ENCODE measurements at places on chromosomes 3 and 15.

DNA sequence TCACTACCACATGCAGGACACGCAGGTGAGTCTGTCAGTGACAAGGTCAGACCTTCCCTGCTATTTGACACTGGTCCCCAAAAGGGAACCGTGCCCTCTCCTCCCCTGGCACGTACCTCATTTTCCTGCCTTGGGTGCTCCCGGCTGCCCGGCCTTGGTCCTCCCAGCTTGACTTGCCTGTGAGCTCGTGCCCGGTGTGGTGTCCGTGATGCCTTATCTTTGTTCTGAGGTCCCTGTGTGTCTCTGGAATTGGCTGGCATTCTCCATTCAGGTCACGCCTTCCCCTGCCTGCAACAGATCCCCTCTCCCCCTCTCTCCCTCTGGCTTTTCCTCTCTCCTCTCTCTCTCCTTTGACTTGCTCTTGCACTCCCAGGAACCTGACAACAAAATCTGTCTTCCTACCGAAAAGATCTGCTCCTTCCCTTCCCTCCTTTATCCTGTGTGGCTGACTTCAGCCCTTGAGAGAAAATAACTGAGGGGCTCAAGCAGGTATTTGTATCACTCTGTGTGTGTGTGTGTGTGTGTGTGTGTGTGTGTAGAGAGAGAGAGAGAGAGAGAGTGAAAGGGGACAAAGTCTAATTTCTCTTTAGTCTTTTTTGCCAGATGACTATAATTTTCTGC lies at the start of gene MASP1:
Gene MASP1 (minus strand): TSS at position 226 of the 621 bp plus-strand sequence. CDS start 105 bp downstream, at position 121.
- no peak for DNase-seq

GRCh38 chr3:78143000-78143399 lies 1103.1 kb downstream of the ROBO2 start:
- DNase-seq, result no peak

DNA sequence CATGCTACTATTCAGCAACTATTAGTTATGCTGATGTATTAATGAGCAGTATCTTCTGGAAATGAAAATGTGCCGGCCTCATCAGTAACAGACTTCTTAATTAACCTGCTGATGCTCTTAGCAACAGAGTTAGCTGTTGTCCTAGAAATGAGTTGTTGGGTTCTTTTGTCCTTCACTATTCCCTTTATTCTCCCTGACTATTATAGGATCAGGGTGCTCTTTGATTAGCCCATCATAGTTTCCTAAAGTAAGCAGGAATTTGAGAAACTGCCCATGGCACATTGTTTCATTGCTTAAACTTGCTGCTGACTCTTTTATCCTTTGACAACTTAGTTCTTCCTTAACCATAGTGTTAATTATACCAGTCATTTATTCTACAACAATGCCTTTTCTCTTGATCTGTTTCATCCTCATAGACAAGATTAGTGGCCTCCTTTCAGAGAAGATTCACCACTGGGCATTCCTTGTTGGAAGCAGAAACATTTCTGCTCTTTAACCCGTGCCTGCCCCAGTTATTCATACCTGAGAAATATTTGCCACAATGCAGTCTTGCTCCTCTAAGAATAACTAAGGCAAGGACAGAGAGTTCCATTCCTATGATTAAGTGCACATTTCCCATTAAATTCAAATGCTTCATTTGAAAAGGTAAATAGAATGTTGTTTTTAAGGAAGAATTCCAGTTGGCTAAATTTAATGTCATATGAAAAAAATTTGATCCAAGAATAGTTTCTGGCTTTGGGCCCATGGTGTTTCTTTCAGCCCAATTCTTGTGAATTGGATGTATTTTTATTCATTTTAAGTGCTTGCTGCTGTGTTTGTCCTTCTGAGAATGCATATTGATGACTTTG lies 573.3 kb upstream of the TBL1XR1 start:
- DNase-seq, result no peak

DNA sequence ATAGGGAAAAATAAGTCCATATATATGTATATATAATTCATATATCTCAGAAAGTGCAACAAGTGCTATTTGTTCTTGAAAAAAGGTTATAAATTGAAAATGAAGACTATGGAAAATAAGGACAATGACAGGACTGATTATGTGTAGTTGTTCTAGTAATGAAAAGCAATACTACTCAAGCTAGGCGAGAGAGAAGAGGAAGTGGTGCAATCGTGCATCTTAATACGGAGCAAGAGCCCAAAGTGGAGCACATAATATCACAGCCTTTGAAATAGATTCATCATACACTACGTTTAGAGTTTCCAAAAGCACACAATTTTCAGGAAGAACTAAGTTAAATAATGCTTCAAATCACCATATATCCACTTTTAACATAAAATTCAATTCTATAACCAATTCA lies 87.9 kb downstream of the ULK4 start:
- no peak for DNase-seq

DNA sequence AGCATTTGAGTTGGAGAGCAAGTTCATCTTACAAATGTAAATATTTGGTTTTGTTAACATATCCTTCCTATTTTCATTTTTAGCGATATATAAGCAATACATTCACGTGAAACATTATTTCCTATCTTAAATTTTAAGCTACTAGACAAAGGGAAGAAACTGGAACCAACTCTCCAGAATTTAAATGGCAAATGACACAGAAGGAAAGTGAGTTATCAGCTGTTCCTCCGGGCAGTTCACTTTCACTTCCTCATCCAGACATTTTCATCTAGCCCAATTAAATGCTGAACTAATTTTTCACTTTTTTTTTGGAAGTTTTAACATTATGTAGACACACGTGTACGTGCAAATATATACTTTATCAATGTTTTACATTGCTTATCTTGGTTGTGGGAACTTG lies 58.7 kb downstream of the MORC1 start:
- DNase-seq, result no peak

DNA sequence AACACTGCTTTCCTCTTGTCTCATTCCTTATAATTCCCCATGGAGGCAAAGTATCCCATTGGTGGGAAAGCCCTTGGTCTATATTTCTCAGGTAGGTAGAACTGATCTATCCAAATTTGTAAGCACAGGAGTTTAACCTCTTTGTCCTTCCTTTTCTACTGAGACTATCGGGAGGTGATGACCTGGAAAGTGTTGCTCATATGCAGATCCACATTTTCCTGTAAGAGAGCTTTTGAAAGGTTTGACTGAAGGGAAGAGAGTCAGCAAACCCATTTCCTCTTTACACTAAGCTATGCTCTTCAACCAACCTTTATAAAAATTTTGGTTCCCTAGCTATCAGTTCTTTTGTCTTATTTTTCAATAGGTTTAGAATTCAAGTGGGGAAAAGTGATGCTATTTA lies 200.7 kb downstream of the TIGIT start:
- no peak for DNase-seq

DNA sequence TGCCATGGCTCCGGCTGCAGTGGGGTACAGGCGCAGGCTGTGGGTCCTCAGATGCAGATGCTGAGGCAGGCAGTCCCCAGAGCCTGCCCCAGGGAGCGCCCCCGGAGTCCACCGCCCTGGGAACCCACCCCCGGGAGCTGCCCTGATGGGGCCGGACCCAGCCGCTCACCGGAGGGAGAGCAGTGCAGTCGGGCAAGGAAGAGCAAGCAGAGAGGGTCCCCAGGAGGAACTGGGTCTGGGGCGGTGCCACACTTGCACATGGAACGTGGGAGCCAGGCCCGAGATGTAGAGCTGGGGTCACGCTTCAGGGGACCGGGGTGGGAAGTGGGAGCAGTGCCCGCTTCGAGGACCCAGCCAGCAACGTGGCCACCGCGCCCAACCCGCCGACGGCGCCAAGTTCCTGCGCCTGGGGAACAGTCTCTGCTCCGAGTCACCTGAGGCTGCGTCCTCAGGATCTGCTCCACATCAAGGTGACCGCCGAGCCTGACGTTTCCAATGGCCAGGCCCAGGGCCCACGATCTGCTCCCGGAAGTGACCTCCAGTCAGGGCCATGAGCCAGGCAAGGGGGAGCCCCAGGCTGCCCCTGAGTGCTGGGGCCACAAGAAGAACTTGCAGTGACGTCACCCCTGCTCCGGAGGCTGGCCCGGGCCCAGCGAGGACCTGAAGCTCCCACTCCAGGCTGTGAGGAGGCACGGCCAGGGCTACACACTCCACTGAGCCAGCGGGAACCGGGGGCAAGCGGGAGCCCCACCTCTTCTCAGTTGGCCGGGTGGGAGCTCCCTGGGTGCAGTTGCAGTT lies 27.0 kb upstream of the TFG start:
- DNase-seq, result no peak

GRCh38 chr3:194995922-194996321 lies 275.0 kb downstream of the XXYLT1 start:
- no peak for DNase-seq

- DNase-seq, result no peak
Measured at GRCh38 chr15:80636675-80637074, 58.4 kb upstream of the ABHD17C start.

GRCh38 chr3:140563206-140563760 lies 114.6 kb upstream of the TRIM42 start:
- DNase-seq, result no peak

- no peak for DNase-seq
Measured at GRCh38 chr15:51576911-51577500, 45.6 kb downstream of the DMXL2 start.

DNA sequence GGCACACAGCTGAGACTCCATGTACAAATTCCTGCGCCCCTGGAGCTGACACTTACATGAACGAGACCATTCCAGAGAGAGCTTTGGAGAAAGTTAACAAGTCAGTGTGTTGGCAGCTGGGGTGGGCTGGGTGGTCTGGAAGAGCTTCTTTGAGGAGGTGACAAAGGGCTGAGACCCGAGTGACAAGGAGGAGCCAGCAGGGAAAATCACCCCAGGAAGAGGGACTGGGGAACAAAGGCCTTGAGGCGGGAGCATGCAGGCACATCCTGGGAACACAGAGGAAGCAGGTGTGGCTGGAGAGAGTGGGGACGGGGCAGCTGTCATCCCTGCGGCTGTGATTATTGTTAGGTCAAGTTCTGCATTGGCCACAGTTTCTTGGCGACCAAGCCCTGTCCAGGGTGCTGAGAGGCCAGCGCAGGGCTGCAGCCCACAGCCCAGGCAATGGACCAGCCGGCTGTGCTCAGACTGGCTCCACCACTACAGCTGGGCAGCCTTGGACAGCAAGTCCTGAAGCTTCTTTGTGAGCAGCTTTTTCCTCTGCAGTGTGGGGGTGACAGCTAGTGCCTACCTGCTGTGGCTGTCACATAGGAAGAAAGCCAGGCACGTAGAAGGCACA lies 34.2 kb upstream of the PRR23E start:
- no peak for DNase-seq

DNA sequence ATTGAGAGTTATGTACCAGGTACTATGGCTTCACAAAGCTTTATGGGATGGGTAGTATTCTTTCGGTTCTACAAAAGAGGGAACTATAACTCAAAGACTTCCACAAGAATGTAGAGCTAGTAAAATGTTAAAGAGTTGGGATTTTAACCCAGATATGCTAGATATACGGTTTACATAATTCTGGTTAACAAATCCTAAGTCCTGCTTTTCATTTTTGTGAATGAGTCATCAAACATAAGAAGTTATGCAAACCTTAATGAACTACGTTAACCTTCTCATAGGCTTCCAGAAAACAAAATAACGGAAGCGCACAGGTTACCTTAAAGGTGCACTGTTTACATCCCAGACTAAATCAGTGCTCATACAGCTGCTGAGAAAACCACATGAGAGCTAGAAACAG lies 1049.3 kb downstream of the MCTP2 start:
- DNase-seq, result no peak

DNA sequence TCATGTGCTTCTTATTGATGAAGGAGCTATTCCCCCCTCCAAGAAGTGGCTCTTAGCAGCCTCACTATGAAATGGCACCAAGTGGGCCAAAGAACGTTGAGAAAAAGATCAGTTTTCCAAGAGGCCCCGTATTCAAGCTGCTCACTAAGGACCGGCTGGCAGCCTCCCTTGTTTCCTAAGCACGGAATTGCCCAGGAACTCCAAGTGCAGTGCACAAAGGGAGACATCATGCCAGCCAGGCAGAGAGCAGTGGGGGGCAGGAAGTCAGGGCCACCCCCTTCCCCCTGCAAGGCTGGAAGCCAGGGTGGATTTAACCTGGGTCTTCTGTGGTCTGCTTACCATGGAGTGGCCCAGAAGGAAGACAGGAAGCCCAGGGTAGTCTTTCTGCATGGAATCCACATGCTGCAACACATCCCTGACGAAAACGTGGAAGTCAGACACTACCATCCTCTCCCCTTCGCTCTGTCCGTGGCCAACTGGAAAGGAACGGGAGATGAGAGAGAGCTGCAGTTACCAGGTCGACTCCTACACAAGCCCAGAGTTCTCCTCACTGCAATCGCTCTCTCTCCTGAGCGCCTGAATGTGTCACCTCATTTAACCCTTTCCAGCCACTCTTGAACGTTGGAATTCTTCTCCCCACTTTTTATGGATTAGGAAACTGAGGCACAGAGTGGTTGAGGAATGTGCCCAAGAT lies 49.5 kb downstream of the ABTB1 start:
- no peak for DNase-seq

DNA sequence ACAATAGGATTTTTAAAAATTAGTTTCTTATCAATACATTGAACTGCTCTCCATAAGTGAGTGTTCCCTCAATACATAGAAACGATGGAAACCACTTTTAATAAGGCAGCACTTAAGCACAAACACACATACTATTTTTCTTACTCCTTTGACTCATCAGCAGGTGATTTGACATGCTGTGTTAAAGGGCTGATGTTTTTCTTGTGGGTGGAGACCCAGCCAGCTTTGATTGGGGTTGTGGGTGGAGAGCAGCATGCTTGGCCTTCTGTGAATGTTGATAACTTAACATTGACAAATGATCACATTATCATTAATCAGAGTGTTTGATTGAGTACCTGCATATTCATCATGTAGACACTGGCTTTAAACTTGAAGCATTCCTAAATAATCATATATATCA lies 223.0 kb upstream of the DPH6 start:
- no peak for DNase-seq

- DNase-seq, result no peak
Measured at GRCh38 chr3:186665625-186666188, at the start of gene HRG. HRG (plus strand) TSS chr3:186666014; CDS start chr3:186666032, 18 bp downstream.

- no peak for DNase-seq
Measured at GRCh38 chr15:92707880-92708551, 52.4 kb upstream of the FAM174B start.

DNA sequence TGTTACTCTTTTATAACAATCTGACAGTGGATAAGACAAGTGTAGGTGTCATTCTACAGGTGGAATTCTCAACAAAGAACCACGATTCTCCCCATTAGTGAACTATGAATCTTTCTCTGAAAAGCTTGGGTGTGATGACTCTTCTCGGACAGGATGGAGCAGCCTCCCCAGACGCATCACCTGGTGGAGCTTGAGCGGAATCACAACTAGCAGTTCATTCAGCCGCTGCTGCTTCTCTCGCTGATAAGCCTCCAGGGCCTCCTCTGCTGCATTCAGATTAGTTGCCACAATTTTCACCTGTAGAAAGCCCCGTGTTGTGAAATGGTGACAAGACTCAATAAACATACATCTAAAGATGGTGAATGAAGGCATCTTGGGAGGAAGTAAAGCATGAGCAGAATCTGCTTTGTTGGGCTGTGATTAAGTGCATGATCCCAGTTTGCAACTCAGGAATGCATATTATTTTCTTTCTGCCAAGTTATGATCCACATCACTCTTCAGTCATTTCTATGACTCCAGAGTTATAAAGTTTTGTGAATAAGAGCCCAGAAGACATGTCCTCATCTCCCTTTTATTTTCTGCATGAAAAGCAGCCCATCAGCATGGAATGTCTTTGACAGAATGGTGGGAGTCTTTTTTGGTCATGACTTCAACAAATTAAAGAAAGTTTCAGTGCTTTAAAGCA lies 93.6 kb downstream of the BOC start:
- DNase-seq, result no peak

GRCh38 chr3:99625643-99626416 lies 12.6 kb upstream of the COL8A1 start:
- no peak for DNase-seq

- no peak for DNase-seq
Measured at GRCh38 chr3:56918111-56918568, 116.4 kb upstream of the ARHGEF3 start.

Measured in stimulated activated CD8-positive, alpha-beta memory T cell treated with anti-CD3 and anti-CD28 coated beads, Interleukin-4, amount 100 ng/mL, for 1 hour (primary cell).